ENCODE measurements at places on chromosomes 5 and 9. TPM values are rescaled to one million over a fixed set of nuclear protein-coding genes. Genes with fewer than 3 reads are reported as not detected.

GRCh38 chr5:59905188-59905587, 11.7 kb upstream of the PDE4D start:
- no peak for DNase-seq

- no peak for DNase-seq
Observed at GRCh38 chr5:138981586-138981985, 106.5 kb upstream of the LRRTM2 start.

DNA sequence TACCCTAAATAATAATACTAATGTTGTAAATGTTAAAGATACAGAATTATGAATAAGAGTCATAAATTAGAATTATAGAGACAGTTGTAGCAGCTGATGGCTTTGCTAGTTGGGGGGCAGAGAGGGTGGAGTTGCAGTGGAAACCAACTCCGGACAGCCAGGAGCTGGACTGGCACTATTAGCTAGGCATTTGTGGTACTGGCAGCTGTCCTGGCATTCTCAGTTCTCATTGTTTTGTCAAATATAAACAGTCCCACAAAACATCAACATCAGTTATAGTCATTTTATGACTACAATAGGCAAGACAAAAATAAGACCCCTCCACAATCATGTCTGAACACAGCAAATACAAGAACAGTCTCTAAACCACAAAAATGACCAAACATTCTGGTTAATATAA, 2.8 kb upstream of the FBXL17 start:
- no peak for DNase-seq

GRCh38 chr5:61287474-61287873, 44.6 kb upstream of the ZSWIM6 start:
- DNase-seq, result no peak

The ADCY2 gene
- total RNA-seq, result 0.21 TPM

DNA sequence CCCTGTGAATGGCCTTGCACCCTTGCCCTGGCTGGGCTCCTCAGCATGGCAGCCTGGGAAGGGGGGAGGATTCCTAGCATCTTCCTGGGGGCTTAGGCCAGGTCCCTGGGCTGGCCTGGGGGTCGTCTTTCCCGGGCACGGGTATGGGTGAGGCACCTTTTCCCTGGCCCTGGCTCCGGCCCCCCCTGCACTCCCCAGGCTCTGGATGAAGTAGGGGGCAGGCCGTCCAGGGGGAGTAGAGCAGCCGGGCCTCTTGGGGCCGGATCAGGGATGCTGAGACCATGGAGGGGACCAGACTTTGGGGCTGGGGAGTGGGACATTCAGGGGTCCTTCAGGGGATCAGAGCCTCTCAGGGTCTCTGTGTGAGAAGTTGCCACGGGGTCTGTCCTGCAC, 6.6 kb downstream of the RXRA start:
- DNase-seq, result no peak

- DNase-seq, result no peak
Observed at GRCh38 chr9:131727795-131728545, 11.9 kb downstream of the RAPGEF1 start.

Measured in pancreas (tissue), 10 donors.